ENCODE measurements at places on chromosomes 16 and 17.

GRCh38 chr17:8482546-8482945 is 46.9 kb downstream of the NDEL1 start:
- no peak for DNase-seq

- no peak for DNase-seq
Observed at GRCh38 chr16:78939597-78939996, 660.9 kb downstream of the MAF start.

DNA sequence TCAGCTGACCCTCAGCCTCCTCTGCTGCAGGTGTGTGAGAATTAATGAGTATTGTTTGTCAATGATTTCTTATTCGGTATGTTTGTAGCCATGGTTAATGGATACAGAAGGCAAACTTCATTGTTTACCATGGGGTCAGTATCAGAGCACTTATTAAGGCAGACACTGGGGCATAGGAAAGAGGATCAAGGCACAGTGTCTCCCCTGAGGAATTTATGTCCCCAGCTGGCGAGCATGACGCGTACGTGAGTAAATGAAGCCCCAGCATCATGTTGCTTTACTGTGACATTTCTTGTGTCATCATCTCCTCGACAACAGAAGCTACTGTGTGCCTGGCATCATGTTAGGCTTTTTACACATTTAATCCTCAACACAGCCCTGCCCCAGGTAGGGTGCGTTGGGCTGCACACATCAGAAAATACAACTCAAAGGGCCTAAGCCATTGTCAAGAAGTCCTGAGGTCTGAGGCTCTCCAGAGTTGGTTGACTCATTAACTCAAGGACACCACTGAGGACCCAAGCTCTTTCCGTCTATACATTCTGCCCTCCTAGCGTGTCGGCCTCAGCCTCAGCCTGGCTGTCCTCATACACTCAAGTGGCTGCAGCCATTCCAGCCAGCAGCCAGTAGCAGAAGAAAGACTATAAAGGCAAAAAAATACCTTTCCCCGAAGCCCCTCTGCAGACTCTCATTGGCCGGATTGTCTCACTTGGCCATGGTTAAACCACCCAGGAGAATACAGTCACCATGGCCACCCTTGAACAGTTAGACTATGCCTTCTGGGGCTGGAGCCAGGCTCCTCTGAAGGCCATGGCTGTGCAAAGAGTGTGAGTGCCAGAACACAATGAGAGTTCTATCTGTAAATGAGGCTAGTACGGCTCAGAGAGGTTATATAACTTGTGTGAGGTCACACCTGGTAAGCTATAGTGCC is 13.9 kb upstream of the ZCCHC14 start:
- peak; percentile 35 for DNase-seq

DNA sequence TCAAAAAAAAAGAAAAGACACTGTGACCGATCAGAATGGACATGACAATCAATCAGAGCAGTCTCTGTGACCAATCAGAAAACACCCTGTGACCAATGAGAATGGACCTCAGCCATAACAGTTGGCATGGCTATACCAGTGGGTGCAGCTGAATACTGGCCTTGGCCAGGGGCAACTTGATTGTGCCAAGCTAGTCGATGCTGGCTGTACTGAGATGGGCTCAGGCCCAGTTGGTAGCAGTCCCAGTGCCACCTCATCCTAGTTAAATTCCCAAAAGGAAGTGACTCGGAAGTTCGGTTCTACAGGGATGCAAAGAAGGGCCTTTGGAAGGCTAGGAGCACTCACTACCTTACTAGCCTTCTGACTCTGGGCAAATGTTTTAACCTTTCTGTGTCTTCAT is 37.2 kb upstream of the BCO1 start:
- no peak for DNase-seq

DNA sequence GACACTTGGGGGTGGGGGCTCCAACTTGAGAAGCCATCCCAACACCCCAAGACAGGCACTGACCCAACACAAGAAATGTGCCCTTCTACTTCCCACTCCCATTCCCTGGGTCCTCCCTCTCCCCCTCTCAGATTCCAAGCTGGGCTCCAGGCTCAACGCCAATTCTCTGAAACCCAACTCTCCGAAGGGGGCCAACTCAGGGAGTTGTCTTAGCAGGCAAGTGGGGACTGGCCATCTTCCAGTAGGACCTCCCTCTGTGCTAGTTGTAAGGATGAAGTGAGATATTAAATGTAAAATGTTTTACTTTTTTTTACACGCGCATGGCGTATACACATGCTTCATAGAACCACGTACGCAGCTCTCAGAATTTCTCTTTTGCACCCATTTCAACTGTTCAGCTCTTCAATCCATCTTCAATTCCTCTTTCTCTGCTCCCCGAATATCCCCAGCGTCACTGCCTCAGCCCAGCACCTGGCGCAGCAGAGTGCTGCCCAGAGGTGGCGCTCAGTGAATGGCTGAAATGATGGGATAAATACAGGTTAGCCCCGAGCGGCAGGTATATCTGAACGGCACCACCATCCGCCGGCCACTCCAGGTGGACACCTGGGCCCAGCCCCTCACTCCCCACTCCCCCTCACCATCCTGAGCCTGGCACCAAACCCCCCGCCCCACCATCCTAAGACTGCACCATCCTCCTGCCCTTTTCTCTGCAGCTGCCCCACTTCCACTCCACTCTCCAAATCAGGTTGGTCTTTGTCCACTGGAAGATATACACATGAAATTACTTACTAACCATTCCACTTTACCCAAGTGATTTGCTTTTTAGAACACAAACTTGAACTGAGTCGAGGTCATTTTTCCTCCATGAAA is 43.9 kb upstream of the TNRC6C start:
- DNase-seq, result no peak

GRCh38 chr17:38674014-38674748 is 576 bp downstream of the EPOP start:
- DNase-seq, result no peak

GRCh38 chr16:17266608-17267313 is 204.0 kb downstream of the XYLT1 start:
- no peak for DNase-seq

- no peak for DNase-seq
Observed at GRCh38 chr17:71922439-71922838, 198.4 kb upstream of the SOX9 start.

DNA sequence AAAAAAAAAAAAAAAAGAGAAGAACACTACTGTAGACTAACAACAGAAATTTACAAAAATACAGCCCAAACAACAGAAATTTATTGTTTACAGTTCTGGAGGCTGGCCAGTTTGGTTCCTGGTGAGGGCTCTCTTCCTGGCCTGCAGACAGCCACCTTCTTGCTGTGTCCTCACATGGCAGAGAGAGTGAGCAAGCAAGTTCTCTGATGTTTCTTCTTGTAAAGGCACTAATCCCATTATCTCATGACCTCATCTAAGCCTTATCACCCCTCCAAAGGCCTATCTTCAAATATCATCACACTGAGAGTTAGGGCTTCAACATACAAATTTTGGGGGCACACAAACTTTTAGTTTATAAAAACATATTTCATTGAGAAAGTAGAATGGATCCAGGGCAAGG is 7.3 kb downstream of the ARSG start:
- no peak for DNase-seq

- no peak for DNase-seq
Observed at GRCh38 chr17:30586818-30587595, 109.8 kb downstream of the GOSR1 start.

DNA sequence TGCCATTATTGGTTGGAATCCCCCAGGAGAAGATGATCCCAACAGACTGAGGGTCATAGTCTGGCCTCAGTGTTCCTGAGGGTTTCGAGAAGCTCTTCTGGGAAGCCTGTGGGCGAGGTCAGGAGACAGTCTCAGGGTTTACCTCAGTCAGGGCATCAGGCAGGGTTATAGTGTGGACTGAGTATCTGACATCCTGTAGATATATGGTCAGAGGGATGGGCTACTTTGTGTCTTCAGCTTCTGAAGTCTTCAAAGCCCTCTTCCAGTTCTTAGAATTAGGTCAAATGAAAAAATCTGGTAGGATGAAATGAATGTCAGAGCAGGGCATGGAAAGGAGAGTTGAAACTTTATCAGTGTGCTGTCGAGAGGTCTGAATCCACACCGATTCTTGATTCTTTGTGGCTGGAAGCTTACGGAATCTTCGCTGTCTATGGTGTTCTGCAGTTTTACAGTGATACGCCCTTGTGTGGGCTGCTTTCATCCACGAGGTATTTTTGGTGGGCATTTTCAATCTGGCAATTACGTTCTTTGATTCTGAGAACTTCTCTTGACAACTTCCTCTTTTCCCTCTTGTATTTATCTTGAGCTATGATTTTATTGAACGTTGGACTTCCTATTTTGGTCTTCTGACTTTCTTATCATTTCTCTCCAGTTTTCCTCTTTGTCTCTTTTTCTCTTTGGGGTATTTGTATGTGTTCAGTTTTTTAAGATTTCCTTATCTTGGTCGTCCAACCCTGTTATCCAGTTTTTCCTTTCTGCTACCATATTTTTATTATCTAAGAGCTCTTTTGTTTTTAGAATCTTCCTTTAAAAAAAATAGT is 30.4 kb downstream of the BPTF start:
- DNase-seq, result no peak

- no peak for DNase-seq
Observed at GRCh38 chr16:83306961-83307593, 500.7 kb upstream of the HSBP1 start.

- no peak for DNase-seq
Observed at GRCh38 chr17:75751676-75752404, 13.2 kb downstream of the GALK1 start.

DNA sequence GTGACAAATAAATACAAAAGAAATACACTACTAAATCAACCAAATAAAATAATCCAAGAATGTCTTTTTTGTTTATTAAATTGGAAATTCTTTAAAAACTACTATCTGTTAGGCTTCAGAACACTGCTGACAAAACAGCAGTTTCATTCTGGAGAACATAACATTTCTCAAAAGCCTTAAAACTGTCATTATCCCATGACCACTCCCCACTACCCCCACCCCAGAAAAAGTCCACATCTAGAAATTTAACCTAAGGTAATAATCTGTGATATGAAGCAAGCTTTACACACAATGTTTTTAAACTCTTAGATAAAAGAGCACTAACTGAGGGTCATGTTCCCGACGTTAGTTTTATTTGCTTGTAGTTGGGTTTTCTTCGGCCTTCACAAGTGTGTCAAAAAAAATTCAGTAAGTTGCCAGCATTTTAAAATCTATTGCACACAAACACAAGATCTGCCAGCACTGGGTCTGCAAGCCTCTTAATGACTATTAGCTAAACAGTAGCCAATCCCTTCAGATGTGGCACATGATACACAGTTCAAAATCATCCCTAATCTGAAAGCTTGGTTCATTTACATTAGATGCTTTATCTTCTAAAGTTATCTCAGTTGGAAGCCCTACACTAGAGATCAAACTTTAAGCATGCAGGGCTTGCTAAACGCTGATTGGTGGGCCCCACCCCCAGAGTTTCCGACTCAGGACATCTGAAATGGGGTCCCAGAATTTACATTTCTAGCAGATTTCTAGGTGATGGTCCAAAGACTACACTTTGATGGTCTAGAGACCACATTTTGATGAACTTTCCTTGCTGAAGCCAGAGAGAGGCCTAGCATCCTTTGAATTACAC is 75.2 kb downstream of the KANSL1 start:
- DNase-seq, result no peak

GRCh38 chr17:76405607-76405966 is 21.2 kb downstream of the SPHK1 start:
- peak; percentile 25 for DNase-seq

GRCh38 chr17:31388770-31389656 is 2.5 kb upstream of the RAB11FIP4 start:
- DNase-seq, result no peak

- DNase-seq, result no peak
Observed at GRCh38 chr17:73291260-73291801, 20.5 kb downstream of the CDC42EP4 start.

DNA sequence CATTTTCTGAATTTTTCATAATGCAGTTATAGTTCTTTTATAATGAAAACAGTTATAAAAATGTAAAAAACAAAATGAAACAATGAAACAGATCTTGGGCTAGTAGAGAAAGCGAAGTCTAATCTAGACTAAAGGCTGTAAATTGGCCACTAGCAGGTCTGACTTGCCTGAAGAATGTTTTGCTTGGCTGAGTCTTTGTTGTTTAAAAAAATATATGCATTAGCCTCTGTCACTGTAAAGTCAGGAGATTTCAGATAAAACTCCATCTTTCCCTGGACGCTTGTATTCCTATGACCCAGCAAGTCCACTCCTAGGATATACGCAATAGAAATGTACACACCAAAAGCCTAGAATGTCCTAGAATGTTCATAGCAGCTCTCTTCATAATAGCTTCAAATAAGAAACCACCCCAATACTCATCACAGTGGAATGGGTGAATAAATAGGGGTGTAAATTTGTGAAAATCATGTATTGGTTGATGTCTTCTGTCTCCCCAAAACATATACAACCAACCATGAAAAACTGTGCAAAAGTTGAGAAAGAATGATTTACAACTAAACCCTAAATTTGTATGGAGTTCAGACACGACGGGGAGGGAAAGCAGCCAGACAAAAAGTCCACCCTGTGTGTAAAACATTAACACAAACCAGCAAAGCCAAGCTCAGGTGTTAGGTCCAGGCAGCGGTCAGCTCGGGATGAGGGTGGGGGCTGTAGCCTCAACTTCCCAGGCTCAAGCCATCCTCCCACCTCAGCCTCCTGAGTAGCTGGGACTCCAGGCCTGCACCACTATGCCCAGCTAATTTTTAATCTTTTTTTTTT is 37.7 kb upstream of the MEAK7 start:
- no peak for DNase-seq

GRCh38 chr17:8946476-8946875 is 19.0 kb downstream of the PIK3R5 start:
- DNase-seq, result no peak

- DNase-seq, result no peak
Observed at GRCh38 chr16:82146957-82147356, 23.1 kb downstream of the MPHOSPH6 start.

- DNase-seq, result no peak
Observed at GRCh38 chr16:78122774-78123315, 23.4 kb downstream of the WWOX start.

GRCh38 chr17:29042679-29043538 is at the start of gene PIPOX:
TSS of gene PIPOX (plus strand) at chr17:29043141. CDS start at chr17:29043226, 85 bp downstream.
- no peak for DNase-seq

DNA sequence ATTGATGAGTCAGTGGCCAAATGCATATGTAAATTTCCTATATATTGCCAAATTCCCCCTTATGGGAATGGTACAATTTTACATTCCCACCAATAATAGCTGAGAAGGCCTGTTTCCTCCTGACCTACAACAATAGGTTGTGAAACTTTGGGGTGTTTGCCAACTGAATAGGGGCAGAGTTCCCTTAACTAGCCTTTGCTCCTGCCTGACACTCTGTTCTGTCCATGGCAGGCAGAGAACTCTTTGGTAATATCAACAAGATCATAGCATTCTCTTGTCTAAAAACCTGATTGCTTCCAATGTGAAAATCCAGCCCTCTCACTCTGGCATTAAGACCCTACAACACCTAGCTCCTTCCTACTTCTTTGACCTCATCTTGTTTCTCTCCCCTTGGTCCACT is 149.7 kb downstream of the HAPSTR1 start:
- DNase-seq, result no peak
